ENCODE measurements at places on chromosomes 16 and 17.

GRCh38 chr17:16215002-16215272 lies 397 bp downstream of the NCOR1 start:
- DNase-seq, result peak; percentile 16

GRCh38 chr16:35102780-35103403 lies 1643.5 kb downstream of the TP53TG3F start:
- DNase-seq, result no peak

GRCh38 chr16:79970551-79971236 lies 370.2 kb upstream of the MAF start:
- DNase-seq, result no peak

- DNase-seq, result no peak
These were observed 16.5 kb downstream of the HS3ST3B1 start for GRCh38 chr17:14317383-14317782.

DNA sequence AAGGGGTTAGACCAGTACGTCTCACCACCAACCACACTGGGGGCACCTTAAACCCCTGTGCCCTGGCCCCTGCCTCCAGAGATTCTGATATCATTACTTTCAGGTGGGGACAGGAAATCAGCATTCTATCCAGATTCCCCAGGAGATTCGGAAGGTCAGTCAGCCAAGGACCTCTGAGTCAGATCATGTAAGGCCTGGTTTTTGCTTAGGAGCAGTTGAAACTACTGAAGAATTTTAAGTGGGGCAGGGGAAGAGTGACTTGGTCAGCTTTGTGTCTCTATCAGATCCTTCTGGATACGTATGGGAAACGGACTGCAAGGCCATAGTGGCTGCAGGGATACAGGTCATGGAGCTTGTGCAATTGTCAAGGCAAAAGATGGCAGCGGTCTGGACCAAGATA lies 9.0 kb downstream of the EMP2 start:
- no peak for DNase-seq

DNA sequence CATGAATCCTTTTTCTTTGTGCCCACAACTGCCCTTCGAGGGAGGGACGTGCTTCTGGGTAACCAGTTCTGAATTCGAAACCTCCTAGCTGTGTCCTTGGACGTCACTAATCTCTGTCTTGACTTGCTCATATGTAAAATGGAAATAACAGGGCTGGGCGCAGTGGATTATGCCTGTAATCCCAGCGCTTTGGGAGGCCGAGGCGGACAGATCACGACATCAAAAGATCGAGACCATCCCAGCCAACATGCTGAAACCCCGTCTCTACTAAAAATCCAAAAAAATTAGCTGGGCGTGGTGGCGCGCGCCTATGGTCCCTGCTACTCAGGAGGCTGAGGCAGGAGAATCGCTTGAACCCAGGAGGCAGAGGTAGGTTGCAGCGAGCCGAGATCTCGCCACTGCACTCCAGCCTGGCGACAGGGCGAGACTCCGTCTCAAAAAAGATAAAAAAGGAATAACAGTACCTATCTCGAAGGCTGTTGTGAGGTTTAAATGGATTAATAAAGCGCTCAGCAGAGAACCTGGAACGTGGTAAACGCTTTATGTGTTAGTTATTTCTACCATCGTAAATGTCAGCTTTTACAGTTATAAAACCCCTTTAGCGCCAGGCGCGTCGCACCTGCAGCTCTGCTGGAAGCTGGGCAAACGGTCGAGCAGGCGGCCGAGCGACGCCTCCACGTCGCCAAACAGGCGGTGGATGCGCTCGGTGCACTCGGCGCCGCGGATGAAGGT lies 641 bp downstream of the COG8 start:
- no peak for DNase-seq

GRCh38 chr16:3963203-3963602 lies 82.7 kb upstream of the CREBBP start:
- peak; percentile 19 for DNase-seq

DNA sequence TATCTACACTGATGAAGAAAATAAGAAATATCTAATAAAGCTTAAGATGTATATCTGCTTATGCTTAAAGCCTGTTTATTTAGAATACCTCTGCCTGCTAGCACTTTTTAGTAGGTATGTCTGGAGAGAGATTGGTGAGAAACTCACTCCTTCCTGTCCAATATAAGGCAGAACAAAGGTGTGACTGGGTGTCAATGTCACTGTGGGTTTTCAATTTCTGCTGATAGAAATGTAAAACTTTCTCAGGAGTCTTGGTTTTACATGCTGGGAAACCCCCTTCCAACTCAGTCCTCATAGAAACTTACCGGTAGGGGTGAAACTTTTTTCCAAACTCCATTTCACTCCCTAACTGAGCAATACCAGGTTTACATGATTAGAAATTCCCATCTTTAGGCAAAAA lies 17.8 kb upstream of the MPHOSPH6 start:
- DNase-seq, result no peak

GRCh38 chr17:64420143-64420670 lies 28.7 kb upstream of the MILR1 start:
- DNase-seq, result peak; percentile 67
